ENCODE measurements at places on chromosomes 7 and 10.

- DNase-seq, result no peak
Measured at GRCh38 chr7:44102846-44103565, 1.1 kb upstream of the AEBP1 start.

GRCh38 chr7:27215356-27215755 is 15.5 kb upstream of the HOXA13 start:
- no peak for DNase-seq

GRCh38 chr7:136027160-136027559 is 50.0 kb upstream of the MTPN start:
- DNase-seq, result no peak

- DNase-seq, result no peak
Measured at GRCh38 chr7:85160223-85160622, 26.6 kb downstream of the SEMA3D start.

GRCh38 chr10:71228875-71229675 is 16.7 kb downstream of the UNC5B start:
- DNase-seq, result no peak
